ENCODE measurements at places on chromosomes 12 and 14. TPM values are rescaled to one million over a fixed set of nuclear protein-coding genes. Genes with fewer than 3 reads are reported as not detected.

Gene CIDEB
- total RNA-seq, result 19.1 TPM

Gene KIF26A
- 3.2 TPM for total RNA-seq

Gene NEUROD4
- not detected for total RNA-seq

Gene ARMH4
- total RNA-seq, result 3.4 TPM

Gene CRIP2
- total RNA-seq, result 82.8 TPM

Gene NYNRIN
- total RNA-seq, result 11.7 TPM
